ENCODE measurements at places on chromosomes 2 and 18.
A peak's percentile ranks its signal among the peaks of the same experiment; 100 is the strongest.

GRCh38 chr2:82826437-82826836 is 1632.6 kb downstream of the SUCLG1 start:
- DNase-seq, result no peak

- no peak for DNase-seq
Measured at GRCh38 chr2:126515471-126515870, 140.5 kb upstream of the GYPC start.

GRCh38 chr2:43124687-43125057 is 101.7 kb downstream of the ZFP36L2 start:
- no peak for DNase-seq

DNA sequence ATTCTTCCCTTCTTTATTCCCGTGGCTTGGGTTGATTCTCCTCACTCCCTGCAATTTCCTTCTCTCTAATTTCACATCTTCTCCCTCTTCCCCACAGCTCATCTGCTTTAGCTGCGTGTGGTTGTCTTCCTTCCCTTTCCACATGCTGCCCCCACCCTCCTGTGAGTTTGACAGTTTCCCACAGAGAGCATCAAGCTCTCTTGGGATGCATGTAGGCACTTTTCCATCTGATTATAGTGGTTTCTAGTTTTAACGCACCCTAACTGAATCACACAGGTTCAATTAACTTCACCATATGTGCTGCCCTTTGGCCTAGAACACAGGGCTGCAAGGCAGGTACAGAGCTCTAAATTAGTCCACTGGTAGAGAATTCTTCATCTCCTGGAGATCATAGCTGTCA is 110.5 kb downstream of the TACR1 start:
- DNase-seq, result no peak

DNA sequence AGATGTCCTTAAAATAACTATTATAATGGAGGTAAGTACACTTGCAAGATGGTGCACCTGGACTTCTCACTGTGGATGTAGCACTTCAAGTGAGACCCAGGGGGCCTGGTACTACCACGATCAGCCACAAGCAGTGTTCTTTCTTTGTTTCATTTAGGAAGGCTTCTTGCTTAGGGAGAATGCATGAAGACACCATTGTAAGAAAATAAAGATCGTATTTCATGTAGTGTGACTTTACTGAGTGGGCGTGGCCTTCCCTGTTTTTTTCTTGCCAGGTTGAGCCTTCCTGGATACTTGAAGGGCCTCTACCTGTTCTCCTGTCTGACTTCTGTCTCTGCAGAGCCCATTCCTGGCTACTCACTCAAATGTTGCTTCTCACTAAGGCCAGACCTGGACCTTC is 615.6 kb upstream of the SOX11 start:
- DNase-seq, result no peak

DNA sequence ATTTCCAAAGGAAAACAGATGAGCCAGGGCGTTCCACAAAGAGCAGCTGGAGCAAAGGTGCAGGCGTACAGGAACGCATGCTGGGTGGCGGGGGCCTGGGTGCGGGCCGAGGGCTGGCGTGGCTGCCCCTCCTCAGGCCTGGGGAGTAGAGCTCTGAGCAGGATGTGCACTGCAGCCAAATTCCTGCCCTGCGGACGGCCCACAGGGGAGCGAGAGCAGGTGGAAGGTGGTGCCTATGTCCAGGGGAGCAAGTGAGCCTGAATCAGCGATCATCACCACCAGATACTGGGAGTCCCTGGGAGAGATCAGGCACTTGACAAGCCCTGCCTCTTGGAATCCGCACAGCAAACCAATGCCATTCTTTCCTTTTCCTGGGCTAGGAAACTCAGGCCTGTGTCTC is 106.3 kb downstream of the GBX2 start:
- no peak for DNase-seq

DNA sequence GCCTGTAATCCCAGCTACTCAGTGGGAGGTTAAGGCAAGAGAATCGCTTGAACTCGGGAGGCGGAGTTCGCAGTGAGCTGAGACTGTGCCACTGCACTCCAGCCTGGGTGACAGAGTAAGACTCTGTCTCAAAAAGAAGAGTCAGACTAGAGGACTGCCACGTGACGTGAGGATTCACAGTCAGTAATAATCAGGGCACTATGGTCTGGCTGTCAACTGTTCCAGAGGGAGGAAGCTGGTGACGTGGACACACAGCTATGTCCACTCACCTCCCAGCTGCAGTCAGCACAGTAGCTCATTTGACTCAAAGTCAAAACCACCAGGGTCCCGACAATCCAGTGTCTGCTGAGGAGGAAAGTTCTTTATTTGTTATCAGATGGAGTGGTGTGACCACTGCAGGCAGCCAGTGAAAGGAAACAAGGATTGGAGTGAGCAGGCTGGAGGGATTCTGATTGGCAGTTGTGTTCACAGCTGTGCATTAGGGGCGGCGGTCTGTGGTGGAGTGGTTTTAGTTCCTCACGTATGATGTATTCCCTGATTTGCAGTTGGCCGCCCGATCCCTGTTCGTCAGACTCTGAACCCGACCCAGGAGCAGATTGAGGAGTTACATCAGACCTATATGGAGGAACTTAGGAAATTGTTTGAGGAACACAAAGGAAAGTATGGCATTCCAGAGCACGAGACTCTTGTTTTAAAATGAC is 37.9 kb downstream of the MOGAT1 start:
- no peak for DNase-seq

DNA sequence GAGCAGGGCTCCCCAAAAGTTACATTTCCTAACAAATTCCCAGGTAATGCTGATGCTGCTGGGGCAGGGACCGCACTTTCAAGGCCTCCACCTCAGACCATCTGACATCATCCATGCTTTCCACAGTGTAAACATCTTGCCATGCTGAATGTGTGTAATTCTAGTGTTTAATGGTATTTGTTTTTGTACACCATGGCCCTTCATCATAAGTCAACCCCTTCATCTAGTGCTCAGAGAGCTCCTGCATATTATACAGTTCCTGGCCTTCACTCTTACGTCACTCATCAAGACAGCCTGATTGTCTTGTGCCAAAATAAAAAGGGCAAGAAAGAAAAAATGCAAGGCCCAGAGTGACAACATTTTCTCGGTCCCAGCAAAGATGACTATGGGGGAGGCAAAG is 77.5 kb upstream of the ZFP36L2 start:
- no peak for DNase-seq

DNA sequence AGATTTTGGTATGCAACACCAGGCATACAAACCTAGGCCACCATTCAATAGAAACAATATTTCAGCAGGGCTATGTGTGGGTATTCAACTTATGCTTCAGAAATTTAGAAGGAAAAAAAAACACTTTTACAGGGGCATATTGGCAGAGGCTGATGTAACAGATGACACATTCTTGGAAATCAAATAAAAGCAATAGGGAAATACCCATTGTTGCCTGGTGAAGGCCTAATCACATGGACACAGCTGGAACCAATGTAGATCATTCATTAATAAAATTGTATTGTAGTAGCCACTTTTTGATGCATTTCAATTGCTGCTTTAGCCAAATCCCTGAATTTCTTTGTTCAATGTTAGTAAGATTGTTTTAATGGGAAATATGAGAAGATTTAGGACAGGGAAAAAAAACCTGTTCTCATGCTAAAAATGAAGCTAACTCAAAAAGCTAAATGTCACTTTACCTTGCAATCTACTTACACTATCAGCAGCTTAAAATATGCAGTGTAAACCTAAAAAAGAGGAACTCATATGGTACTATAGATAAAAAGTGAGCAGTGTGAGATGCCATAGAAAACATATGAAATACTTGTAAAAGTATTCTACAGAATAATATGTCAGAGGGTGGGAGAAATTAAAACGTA is 289.4 kb downstream of the ZEB2 start:
- no peak for DNase-seq

GRCh38 chr2:85022232-85022631 is 51.3 kb downstream of the KCMF1 start:
- DNase-seq, result no peak

- DNase-seq, result no peak
Measured at GRCh38 chr2:43368483-43369385, 142.3 kb upstream of the ZFP36L2 start.

DNA sequence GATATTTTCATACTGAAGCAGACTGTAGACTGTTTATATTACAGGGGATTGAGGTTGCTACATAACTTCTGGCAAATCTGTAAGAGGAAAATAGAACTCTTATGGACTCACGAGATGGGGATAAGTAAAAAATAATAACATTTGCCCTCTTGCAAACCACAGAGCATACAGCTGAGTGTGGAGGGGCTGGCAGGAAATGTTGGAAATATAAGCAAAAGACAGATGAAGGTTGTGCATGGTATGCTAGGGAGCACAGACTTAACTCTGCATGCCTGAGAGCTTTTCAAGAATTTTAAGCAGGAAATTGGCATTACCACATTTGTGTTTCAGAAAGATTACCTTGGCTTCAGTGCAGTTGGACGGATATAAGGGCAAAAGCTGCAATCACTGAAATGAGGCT is 411.1 kb downstream of the RAD51AP2 start:
- no peak for DNase-seq

GRCh38 chr18:12828116-12829051 is 55.7 kb downstream of the PTPN2 start:
- no peak for DNase-seq

GRCh38 chr2:55231546-55232083 is 478 bp downstream of the CLHC1 start:
- DNase-seq, result no peak

GRCh38 chr2:224611938-224612337 is 26.8 kb upstream of the CUL3 start:
- DNase-seq, result no peak

DNA sequence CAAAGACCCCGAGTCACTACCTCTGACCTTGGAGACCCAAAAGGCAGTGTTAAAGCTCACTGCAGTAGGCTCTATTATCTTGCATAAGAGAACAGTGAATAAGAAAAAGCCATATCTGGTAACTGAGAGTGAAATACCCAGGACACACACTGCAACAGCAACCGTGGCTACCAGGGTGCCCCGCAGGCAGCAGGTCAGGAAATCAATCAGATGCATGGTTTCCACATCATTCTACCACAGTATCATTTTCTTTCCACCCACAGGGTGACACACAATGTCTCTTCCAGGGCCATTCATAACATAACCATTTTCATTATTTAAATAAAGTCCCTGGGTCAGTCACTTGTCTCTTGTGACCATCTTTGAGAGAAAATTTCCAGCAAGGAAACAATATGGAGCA is 131.3 kb downstream of the CCBE1 start:
- DNase-seq, result no peak

DNA sequence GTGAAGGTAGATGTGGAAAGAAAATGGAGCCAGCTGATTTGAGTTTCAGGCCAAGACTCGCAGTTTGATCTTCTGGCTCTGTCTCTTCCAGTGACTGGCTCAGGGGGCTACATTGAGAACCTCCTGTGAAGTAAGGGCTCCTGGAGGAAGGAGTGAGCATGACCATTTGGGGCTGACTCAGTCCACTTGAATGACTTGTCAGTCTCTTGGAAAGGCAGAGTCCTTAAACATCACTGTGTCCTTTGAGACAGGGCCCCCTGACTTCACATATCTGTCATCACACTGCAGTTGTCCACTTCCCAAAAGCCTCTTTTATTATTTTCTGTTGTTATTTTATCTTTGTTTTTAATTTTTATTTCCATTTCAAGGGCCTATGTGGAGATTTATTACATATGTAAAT is 204.6 kb upstream of the APCDD1 start:
- no peak for DNase-seq

DNA sequence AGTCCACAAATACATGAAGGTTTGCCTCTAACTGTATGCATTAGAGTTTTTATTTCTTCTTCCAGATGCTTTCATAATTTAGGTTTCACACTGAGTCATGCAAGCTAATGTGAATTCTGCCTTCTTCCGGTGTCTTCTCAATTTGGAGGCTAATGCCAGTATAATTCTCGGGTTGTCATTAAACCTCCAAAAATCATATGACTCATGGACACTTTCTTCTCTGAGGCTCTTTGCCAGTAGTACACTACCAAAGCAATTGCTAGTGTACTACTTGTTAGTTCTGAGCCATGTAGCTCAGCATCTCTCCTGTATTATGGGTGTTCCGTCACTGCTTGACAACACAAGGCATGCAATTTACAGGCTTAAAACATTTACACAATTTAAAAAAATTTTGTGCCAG is 137.1 kb downstream of the VWC2L start:
- no peak for DNase-seq

DNA sequence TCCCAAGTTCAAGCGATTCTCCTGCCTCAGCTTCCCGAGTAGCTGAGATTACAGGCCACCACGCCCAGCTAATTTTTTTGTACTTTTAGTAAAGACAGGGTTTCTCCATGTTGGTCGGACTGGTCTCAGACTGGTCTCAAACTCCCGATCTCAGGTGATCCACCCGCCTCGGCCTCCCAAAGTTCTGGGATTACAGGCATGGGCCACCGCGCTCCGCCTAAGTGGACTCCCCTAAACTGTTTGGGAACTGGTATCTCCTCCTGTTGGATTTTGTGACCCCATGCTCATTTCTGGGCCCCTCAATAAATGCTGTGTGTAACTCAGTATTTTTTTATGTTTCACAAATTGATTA is 5.2 kb downstream of the SCTR start:
- DNase-seq, result no peak

GRCh38 chr2:48567671-48568070 is 37.7 kb downstream of the STON1 start:
- no peak for DNase-seq

DNA sequence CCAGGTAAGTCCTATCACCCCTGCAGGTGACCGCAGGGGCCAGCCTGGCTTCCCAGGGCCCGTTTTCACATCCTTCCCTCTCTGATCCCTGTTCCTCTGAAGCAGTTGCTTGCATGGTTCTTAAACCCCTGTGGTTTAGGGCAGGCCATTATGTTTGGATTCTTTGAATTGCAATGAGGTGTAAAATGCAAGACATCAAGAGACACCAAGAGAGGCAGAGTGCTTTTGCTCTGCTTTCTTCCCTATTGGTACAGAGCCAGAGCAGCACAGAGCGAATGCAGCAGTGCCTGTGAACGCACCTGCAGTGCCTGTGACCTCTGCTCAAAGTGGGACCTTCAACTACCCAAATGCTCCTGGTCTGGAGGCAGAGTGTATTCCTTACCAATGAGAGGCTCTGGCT is 7.6 kb downstream of the RFX8 start:
- DNase-seq, result no peak

GRCh38 chr2:70651014-70651413 is 97.4 kb upstream of the TGFA start:
- no peak for DNase-seq

GRCh38 chr2:233234264-233234663 is 17.2 kb upstream of the ATG16L1 start:
- DNase-seq, result no peak

DNA sequence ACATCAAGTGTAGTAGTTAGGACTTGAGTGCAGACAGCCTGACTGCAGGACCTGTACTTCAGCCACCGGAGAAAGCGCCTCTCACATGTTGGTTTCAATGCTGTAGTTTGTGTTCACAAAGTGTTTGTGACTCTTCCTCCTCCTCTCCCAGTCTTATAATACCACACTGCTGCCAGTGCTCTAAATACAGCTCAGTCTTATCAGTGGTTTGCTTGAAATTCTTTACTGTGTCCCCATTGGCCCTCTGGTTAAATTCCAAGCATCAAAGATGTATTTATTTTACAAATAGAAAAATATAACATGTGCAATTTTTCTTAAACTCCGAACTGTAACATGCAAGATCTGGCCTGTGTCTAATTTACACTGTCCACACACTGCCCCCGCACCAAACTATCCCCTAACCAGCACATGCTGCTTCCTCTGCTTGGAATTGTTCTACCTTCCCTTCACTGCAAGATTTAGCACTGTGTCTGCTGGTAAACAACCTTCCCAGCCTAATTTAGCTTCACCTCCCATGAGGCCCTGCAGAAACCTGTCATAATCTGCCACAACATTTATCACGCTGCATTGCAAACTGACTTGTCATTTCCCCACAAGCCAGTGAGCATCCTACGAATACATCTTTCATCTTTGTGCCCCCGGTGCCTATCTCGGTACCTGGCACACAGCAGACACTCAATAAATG is 77.1 kb downstream of the SUMO1 start:
- DNase-seq, result peak; percentile 73

Measured in cerebellar nuclear complex (tissue), 1 donor.